ENCODE measurements at places on chromosomes 7 and 10.

- DNase-seq = no peak
Observed at GRCh38 chr7:54349229-54349628, 192.9 kb upstream of the VSTM2A start.

DNA sequence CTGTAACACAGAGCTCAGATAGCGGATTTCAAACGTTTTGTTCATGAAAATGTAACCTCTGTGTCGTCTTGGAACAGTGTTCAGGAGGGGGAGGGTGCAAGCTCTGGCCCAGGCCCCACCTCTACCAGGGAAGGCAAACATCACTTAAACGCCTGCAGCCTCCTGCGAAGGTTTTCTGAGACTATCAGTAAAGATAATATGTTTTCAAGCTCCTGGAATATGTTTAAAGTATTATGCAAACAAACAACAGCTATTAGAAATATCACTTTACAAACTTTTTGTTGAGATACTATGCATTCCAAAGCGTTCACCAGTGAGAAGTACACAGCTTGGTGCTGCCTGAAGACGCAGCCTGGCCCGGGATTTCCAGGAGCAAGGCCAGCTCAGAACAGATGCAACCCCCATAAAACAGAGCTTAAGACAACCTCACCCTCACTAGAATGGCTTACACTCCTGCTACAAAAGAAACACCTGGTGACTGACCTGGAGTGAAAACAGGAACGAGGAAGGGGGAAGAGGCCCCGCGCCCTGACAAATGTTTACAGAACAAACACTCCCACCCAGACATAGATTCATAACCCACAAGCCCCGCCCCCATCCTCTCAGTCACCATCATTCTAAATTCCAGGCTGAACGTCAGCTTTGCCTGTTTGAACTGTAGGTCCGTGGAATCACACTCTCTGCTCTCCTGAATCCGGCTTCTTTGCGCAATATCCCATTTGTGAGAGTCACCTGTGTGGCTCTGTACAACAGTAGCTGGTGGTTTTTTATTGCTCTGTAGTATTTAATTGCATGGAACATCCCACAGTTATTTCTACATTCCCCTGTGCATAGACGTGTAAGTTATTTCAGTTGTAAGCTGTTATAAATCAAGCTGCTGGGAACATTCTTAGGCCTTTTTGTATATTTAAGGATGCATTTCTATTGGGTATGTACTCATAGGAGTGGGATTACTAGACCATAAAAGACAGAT lies 155.0 kb downstream of the PTPRN2 start:
- peak; percentile 57 for DNase-seq

DNA sequence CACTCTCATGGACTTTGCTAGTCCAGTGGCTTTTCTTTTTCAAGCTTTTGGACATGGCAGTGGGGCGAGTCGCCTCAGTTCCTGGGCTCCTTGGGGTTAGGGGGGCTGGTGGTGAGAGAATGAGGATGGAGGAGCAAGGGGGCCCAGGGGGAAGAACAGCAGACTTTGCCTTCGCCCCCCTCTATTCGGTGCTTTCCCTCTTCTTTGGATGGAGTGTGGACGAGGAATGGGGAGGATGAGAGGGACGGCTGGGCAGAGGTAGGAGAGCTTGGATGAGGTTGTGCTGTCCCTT lies 255 bp downstream of the MAGI2 start:
- DNase-seq = no peak

DNA sequence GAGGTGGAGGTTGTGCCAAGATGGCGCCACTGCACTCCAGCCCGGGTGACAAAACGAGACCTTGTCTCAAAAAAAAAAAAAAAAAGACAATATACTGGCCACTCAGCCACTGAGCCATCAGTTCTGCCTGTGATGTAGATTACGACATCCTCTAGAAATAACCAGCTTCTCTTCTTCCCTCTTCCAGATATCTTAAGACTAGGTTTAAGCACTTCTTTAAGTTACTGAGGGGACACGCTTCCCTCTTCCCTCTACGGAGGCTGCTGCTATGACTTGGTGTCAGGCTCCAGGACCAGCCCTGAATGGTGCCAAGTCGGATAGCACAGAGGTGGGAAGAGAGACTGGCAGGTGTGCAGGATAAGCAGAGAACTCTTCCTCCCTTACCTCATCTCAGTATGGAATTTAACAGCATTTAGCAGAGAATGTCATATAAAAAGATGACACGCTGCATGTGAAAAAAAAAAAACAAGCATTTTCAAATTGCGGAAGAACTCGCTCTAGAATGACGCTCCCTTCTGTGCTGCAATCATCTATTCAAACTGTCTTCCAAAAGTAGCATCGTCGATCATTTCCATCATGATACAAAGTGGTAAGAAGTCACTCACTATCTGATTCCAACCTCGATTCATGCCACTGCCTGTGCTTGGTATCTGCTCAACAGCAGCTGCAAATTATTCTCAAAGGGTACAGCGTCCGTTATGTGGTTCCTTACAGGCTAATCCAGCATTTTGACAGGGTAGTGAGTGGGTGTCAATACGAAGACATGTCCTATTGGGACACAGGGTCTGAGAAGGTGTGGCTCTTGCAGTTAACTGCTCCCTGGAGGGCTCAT lies 13.8 kb downstream of the DAGLB start:
- no peak for DNase-seq

DNA sequence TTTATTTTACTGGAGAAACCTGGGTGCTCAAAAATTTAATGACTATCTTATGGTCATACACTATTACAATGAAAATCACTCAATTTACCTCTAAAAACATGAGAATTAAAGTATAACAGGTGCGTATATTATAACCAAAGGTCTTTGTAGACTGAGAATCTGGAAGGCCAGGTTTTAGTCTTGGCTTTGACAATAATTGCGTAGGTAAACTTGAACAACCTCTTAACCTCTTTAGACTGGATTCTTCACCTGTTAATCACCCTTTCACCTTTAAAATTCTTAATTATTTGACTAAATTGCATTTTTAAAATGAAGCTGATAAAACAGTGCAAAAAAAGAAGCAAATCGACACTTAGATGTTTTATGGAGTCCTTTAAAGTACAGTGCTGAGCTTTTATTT lies 156.1 kb downstream of the SEMA3E start:
- no peak for DNase-seq

Data from left forelimb (tissue), 1 donor.